NCI-H1092 treated with DMSO at 0.1 percent for 48 hours (cell line): ENCODE measurements at places on chromosomes 12 and 14.

- DNase-seq: no peak
Observed at GRCh38 chr12:48917857-48918537, 7.3 kb downstream of the FKBP11 start.

- no peak for DNase-seq
Observed at GRCh38 chr12:68011882-68012207, 22.6 kb downstream of the IFNG-AS1 start.

- no peak for DNase-seq
Observed at GRCh38 chr12:89344043-89344861, 8.0 kb downstream of the DUSP6 start.

- no peak for DNase-seq
Observed at GRCh38 chr14:91103116-91103515, 10.8 kb upstream of the DGLUCY start.

DNA sequence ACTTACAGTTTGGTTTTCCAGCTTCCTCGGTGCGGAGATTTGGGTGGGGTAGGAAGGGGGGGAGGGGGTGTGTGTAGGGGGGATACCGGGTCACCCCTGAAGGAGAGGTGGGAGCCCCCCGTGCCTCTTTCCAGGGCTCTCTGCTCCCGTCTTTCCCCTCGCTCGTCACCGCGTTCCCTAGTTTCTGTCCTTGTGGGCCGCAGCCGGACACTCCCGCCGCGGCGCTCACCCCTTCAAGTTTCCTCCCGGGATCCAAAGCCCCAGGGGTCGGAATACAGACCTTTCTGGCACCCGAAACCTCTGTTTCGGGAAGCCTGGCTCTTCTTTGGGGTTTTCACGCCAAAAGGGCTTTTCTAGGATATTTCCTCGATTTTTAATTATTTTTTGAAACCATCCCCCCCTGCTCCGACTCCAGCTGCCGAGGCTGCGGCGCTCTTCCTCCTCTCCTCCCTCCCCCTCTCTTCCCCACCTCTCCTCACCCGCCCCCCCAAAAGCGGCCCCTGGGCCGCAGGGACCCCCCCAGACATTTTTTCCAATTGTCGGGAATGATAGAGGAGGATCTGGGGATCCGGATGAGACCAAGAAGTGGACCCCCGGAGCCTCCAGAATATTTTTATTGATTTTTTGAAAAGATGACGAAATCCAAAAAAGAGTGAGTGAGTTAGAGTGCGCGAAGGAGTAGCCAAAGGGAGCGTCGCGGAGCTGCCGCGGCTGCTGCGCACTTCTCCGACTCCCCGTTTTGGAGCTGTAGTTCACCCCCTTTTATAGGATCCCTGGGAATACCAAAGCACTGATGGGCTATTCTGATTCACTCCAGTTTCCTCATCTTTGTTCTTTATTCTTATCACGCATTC is 1.7 kb downstream of the CCND2 start:
- no peak for DNase-seq

- no peak for DNase-seq
Observed at GRCh38 chr12:3751151-3752095, 1.5 kb downstream of the CRACR2A start.

DNA sequence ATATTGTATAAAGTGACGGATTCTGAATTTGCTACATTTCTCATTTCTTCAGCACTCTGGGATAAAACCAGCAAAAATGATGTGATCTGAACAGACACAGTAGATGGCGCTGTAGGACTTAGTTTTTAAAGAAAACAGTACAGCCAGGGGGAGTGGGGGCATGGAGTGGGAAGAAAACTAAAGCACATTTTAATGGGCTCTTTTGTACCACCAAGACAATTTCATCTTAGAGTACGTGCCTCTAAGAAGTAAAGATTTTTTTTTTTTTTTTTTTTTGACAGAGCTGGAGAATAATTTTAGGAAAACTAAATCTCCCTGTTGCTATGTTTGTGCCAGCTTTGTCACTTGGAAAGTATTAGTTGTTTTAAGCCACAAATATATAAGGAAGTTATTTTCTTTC is 124.4 kb downstream of the RAD51B start:
- peak; percentile 91 for DNase-seq

- DNase-seq: no peak
Observed at GRCh38 chr12:112353393-112353792, 28.8 kb downstream of the HECTD4 start.

DNA sequence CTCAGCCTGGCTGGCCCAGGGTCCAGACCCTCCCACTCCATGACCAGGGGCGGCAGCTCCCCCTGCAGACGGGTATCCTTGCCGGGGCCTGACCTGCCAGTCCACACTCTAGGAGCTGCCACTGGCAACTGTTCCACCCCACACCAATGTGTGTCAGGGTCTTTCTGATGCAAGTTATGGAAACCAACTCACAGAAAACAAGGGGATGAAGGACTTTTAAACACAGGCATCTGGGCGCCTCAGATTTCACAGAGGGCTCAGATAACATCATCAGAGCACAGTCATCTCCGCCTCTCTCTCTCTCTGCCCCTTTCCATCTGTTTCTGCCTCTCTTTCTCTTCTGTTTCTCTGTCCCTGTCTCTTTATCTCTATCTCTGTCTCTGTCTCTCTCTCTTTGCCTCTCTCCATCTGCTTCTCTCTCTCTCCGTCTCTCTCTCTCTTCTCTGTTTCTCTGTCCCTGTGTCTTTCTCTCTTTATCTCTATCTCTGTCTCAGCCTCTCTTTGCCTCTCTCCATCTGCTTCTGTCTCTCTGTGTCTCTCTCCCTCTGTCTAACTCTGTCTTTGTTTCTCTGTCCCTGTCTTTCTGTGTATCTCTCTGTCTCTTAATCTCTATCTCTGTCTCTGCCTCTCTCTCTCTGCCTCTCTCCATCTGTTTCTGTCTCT is 67.4 kb upstream of the FBRSL1 start:
- no peak for DNase-seq

DNA sequence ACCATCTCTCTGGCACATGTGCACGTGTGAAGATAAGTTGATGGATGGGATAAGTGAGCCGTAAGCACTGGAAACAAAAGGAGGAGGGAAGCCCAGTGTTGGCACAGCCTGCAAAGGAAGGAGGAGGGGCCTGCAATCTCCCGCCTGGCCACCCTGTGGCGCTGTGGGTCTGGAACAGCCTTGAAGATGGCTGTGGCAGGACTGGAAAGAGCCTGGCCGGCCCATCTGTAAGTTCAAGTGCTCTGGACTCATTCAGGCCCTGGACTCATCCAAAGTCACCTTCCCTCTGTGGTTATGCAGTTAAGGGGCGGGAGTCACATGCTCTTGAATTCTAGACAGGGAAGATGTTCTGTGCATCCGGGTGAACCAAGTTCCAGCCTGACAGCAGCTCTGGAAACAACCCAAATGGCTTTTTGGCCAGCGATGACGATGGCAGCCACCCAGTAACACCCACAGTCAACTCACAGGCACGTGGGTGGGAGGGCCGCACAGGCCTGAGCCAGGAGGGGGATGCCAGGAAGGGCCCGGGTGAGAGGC is 50.4 kb downstream of the CHGA start:
- DNase-seq: peak; percentile 29
